ENCODE measurements at places on chromosomes 1 and 21. TPM values are rescaled to one million over a fixed set of nuclear protein-coding genes. Genes with fewer than 3 reads are reported as not detected.
A peak's percentile ranks its signal among the peaks of the same experiment; 100 is the strongest.

DNA sequence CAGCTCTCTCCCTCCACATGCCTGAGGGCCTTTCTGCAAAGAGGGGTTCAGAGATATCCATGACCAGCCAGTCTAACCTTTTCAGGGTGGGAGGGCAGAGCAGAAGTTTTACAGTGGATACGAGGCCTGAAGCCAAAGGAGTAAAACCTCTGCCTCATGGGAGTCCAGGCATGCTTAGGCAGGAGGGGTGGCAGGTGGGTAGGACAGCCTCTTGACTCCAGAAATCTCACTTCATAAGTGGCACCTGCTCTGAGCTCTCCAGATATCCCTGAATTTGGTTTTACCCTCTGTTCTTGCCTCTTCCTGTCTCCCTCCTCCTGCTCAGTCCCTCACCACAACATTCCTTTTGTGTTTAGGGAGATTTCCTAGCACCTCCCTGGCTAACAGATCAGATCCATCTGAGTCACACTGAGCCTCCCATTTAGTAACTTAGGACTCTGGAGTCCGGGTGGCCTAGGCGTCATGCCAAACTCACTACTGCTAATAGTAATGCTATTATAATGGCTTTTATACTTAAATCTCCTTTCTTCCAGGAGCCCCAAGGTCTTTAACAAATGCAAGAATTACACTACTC, 201.0 kb downstream of the HS2ST1 start:
- DNase-seq = no peak

- no peak for DNase-seq
Observed at GRCh38 chr1:106975944-106976343, 80.5 kb upstream of the PRMT6 start.

- DNase-seq = no peak
Observed at GRCh38 chr1:248045209-248045608, 1.4 kb upstream of the OR2L3 start.

DNA sequence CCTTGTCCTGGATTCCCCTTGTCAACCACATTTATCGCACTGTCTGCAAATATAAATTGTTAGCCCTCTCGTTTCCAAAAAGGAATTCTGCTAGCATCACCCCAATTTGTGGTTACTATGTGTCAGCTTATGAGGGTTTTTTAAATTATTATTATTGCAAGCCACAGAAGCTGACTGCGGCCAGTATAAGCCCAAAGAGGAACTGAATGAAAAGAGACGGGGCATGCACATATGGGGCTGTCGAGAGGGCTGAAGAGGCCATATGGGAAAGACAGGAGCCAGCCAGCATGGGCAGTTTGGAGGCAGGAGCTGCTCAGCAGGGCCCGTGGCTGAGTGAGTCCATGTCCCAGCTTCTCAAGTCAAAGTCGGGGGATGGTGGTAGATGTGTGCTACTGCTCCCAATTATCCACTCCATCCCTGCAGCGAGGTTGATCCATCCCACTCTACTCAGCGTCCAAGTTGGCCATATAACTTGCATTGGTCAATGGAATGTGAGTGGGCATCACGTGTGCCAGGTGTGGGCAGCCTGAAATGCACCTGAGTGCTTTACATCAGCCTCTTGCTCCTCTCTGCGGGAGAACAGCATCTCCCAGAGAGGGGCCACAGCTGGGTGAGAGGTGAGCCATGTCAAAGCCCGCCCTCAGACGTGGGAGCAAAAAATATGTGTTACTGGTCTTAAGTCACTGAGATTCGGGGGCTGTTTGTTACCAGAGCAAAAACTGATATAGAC, 37.6 kb upstream of the LDLRAP1 start:
- peak; percentile 9 for DNase-seq

- no peak for DNase-seq
Observed at GRCh38 chr1:119590393-119590792, 57.7 kb downstream of the ZNF697 start.

GRCh38 chr1:234862360-234862943, 252.5 kb upstream of the IRF2BP2 start:
- no peak for DNase-seq

DNA sequence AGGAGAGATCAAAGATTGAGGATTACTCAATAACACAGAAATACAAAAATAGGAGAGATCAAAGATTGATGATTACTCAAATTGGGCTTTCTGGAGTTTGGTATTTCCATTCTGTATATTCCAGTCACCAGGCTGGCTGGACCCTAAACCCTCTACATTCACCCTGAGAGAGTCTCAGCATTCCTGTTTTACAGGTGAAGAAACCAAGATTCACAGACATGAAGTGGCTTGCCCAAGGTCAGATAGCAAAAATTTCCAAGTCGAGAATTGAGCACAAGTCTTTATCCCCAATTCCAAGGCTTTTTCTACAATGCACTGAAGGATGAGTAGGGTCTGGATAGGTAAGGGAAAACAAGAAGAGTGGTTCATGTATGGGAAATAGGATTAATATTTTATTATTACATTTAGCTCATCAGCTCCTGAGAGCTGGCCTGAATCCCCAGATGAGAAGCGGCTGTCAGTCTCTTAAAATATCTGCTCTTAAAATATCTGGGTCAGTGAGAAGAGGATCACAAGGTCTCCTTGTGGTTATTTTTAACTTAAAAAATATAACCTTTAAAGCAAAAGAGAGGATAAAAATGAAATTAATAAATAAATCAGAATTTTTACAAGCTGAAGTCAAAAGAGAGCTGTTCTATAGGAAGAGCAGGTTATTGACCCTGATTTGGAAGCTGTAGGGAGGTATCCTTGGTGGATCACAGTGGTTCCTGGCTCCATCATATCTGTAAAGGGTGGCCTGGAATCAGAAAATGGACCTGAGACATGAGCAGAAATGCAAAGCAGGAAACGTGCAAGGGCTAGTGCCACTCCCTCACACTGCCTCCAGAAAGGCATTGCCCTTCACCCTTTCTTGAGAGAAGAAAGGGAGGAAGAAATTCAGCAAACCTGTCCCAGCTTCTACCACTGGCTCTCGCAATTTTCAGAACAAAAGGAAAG, 29.1 kb upstream of the SEC16B start:
- DNase-seq = no peak

The PRR9 gene
- 3.5 TPM for polyA plus RNA-seq

The S100A3 gene
- polyA plus RNA-seq = 0.67 TPM

The PRKAA2 gene
- 1.8 TPM for polyA plus RNA-seq

The PRELP gene
- 26.5 TPM for polyA plus RNA-seq
